ENCODE measurements at places on chromosomes 4 and X.

DNA sequence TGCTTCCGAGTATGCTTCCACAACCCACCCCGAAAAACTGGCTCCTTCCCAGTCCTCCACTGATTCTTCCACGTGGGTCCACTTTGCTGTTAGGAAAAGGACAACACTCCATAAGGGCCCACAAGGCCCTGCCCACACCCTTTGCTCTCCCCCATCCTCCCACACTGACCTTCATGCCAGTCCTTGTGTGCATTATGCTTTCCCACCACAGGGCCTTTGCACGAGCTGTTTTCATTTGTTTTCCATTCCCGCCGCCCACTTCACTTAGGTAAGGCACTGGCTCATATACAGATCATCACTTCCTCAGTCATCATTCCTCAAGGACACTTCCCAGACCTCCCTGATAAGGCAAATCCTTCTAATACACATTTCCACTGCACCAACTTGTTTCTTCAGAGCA is 16.8 kb upstream of the SEL1L3 start:
- DNase-seq, result no peak

DNA sequence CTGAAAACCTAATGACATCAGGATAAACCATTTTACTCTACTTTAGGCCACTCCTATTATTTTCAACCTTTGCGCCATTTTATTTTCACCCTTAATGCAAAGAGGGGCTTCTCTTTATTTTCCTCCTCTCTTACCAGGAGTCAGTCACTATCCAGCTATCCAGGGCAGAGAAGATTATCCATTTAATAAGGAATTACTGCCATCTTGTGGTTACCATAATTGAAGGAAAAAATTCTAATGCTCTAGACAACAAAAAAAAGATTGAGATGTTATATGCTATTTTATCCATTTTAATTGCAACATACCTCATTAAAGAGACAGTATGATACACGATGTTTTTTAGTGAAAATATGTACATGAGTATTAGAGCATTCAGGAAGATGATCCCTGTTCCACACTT is 514.5 kb upstream of the FAM241A start:
- DNase-seq, result no peak

DNA sequence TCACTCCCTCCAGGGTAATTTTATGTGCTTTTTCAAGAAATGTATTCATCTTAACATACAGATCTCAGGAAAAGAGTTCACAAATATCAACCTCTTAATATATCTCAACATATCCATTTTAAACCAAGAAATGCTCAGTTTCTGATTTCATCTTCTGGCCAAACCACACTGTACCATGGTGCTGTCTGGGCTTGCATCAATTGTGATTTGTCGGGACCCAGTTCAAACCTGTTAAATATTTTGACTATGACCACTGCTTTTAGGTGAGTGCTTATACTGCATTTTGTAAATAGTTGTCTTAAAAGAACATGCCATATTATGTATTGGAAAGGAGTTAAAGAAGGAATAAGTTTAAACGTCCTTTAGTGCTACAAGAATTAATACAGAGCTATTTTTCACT is 352.1 kb downstream of the SPOCK3 start:
- no peak for DNase-seq

DNA sequence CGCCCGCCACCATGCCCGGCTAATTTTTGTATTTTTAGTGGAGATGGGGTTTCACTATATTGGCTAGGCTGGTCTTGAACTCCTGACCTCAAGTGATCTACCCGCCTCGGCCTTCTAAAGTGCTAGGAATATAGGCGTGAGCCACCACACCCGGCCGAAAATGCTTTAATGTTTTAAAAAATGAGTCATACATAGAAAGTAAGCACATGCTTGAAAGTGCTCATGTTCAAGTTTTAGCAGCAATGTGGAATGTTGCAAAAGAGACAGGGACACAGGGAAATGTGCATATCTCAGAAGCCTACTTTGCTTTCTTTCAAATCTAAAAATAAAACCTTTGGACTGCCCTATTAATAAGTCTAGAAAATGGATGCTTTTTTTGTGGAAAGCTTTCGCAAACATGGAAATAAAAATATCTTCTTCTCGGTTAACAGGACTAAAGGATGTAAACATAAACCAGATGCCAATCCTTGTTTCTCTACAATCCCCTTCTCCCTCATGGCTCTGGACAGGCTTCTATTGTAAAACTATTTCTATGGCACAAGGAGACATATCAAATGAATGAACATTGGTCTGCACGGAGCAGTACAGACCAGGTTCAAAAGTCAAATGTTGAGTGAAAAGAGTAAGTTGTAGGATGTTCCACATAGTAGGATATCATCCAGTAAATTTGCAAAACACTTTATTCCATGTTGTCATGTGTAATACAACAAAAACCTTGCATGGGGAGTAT is 15.0 kb downstream of the MECP2 start:
- no peak for DNase-seq

DNA sequence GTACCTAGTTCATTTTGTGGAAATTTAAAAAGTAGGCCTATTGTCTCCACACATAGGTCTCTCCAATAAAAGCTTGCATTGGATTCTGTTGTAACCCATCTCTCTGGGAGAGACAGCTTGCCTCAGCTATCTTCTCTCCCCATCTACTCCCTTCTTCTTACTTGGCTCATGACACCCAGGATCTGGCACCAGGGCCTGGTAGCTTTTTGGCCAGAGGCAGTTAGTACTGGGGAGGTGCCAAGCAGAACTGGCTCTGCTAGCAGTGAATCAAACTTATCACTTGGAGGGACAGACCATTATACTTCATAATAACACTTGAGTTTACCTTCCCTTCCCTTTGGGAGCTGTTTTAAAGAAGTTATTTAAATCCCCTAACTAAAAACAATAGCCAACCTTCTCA is 31.8 kb downstream of the PLAC1 start:
- no peak for DNase-seq
